Esophagus mucosa (tissue), 1 donor: ENCODE measurements at places on chromosomes 5 and 9. TPM values are rescaled to one million over a fixed set of nuclear protein-coding genes. Genes with fewer than 3 reads are reported as not detected.
A peak's percentile ranks its signal among the peaks of the same experiment; 100 is the strongest.

The LCN12 gene
- 0.80 TPM for total RNA-seq

The KCNN2 gene
- total RNA-seq, result 0.36 TPM

DNA sequence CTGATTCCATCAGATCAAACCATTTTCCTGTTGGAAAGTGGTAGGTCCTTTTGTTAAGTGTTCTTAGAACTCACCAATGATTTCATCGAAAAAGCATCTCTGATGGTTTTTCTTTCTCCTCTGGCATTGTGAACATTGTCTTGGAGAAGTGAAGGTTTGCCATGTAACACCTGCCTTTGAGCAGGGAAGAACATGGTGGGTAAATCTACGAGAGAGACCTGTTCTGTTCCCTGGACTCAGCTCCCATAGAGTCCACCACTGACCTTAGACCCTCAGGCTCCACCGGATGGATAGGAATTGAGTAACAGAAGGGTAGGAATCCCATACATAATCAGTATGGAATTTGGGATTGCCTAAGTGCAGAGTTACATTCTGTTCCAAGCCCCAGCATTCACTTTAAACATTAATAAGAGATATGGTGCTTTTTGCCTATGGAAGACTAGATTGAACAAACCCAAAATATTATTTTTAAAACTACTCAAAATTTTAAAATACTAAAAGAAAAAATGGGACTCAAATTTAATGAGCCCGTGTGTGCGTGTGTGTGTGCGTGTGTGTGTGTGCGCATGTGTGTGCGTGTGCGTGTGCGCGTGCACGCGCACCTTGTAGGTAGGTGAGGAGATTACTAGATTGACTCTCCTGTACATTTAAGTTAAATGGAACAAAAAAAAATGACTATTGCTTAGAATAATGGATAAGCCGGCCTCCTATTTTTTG lies 92.0 kb downstream of the C9orf152 start:
- no peak for ATAC-seq

The ANKRD34B gene
- total RNA-seq, result not detected

GRCh38 chr9:108836781-108837180 lies 19.0 kb downstream of the ACTL7B start:
- ATAC-seq, result peak; percentile 93

- no peak for ATAC-seq
These were observed 16.8 kb upstream of the PTGES start for GRCh38 chr9:129769669-129770068.

GRCh38 chr9:112921549-112921948 lies 30.9 kb upstream of the SLC46A2 start:
- peak; percentile 52 for ATAC-seq

The ANKRD20A1 gene
- total RNA-seq, result 5.9 TPM

The OMD gene
- total RNA-seq, result 0.40 TPM

DNA sequence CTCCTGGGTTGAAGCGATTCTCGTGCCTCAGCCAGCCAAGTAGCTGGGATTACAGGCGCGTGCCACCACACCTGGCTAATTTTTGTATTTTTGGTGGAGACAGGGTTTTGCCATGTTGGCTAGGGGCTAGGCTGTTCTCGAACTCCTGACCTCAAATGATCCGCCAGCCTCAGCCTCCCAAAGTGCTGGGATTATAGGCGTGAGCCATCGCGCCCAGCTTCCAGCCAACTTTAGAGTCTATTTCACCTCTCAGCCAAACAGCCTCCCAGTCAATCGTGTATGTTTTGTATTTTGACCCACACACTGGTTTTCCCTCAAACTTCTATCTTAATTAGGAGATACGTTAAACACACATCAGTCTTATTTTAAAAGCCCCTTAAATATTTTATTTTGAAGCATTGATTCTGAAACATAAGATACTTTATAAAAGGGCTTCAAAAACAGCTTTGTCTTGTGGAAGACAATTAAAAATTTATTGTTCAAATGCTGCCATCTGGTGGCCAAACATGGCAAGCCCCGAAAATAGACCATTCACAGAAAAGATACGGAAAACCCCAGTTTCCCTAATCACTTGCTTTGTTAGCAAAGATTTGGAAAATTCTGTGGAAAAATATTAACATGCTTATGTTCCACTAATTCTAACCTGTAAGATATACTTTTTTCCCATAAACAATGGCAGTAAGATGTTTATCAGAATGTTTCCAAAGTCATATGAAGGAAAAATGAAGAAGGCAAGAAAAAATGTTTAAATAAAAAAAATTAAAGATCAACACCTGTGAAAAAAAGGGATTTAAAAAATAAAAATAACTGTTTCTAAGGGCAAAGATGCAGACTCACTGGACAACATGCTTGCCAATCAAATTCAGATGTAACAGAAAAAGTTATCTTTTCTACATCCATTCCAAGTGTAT lies 33.1 kb downstream of the APTX start:
- ATAC-seq, result no peak

The ELL2 gene
- 181 TPM for total RNA-seq

DNA sequence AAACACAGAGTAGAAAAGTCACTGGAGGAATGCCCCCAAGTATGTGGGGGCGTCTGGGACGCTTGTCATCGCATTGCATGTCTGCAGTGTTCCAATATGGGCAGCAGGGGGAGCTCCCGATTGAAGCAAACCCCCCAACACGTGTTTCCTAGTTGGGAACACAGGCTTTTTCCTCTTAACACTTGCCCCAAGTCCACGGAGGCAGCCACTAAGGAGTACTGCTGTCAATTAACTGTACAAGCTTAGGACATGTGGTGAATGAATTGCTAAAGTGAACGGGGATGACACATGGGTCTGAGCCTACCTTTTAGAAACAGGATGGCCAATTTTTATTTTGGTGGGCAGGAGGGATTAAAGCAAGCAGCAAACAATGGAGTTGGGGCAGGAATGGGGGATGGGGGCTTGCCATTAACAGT lies 2.2 kb downstream of the GABRB2 start:
- no peak for ATAC-seq

- ATAC-seq, result no peak
These were observed 221.2 kb downstream of the SLC12A2 start for GRCh38 chr5:128304791-128305190.
